Suprapubic skin (tissue), 4 donors: ENCODE measurements at places on chromosomes 13 and 19. TPM values are rescaled to one million over a fixed set of nuclear protein-coding genes. Genes with fewer than 3 reads are reported as not detected.

GIPR gene
- 0.95 TPM for total RNA-seq

DNA sequence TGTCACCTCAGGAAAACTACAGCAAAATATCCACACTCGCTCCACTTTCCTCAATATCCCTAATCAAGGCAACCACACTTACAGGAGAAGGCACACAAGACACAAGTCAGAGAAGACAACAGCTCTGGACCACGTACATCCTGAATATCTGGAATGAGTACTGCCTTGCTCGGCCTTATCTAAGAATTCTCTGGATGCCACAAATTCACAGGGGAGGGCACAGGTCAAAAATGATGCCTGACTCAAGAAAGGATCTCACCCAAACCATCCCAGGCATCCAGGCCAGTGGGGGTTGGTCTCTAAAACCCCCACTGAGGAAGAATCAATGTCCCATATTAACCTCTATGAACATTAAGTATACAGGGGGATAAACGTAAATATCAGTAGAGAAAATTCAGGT lies 29.9 kb downstream of the ATP7B start:
- no peak for DNase-seq
- H3K27ac ChIP-seq: no peak overlapping the region
- H3K4me1 ChIP-seq: no peaks in the 10 kb centered on the region
- no peak overlapping the region for H3K4me3 ChIP-seq

IGFL2 gene
- 16.3 TPM for total RNA-seq

TEX101 gene
- total RNA-seq: not detected

DNA sequence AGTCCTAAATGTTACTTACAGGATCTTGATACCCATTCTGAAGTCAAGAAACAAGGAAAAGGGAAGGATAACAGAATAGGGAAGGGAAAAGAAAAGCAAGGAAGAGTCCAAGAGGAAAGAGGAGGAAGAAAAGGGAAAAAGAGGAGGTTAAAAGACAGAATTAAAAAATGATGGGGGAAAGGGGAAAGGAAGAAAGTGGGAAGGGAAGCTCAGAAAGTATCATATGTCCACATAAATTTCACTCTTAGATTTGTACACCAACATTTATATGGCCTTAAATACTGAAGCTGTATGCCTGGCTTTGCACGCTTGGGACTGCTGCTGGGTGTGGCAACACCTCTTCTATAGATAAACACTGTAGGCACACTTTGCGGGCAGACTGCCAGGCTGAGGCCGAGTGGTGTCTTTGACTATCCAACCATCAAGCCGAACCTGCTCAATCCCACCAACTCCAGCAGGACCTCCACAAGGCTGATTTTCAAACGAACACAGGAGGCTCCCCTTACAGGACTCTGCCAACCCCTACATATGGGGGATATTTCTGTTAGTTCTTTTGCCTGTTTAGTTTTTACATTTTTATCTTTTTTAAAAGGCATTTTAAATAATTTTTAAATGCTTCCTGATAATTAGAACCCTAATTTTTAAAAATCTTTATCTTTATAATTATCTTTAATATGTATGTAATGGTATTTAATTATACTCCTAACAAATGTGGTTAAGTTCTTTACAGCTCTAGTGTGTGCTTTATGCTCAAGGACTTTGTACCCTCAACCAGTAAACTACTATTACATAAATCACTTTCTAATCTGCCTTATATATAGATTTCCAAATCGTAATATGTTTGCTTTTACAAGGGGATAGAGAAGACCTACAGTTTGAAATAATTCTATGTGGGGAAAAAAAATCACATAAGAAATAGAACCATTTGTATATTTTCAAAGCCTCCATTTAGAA lies 154.2 kb downstream of the DIAPH3 start:
- peaks cover 17% of the 10 kb centered on the region for H3K4me1 ChIP-seq
- no peak overlapping the region for H3K4me3 ChIP-seq
- H3K27ac ChIP-seq: no peak overlapping the region

GRCh38 chr19:12695096-12695495 lies 1.3 kb downstream of the FBXW9 start:
- no peaks in the 10 kb centered on the region for H3K27me3 ChIP-seq
- peak overlapping the region; percentile 81 for H3K4me3 ChIP-seq
- H3K27ac ChIP-seq: no peak overlapping the region
- H3K36me3 ChIP-seq: peaks cover 17% of the 10 kb centered on the region
- H3K4me1 ChIP-seq: peaks cover 22% of the 10 kb centered on the region
- no peak for DNase-seq

SRRM5 gene
- total RNA-seq: not detected

GRCh38 chr13:24153979-24154701 lies 6.4 kb upstream of the SPATA13 start:
- H3K36me3 ChIP-seq: no peaks in the 10 kb centered on the region
- DNase-seq: no peak
- H3K27ac ChIP-seq: no peak overlapping the region
- no peak overlapping the region for H3K4me3 ChIP-seq

GRCh38 chr19:1103708-1104310 lies at the start of gene GPX4:
Gene GPX4, plus strand, starts transcription at chr19:1103994. Its CDS starts 50 bp downstream, at chr19:1104044.
- peak within 1 kb of the TSS; percentile 100 for H3K27ac ChIP-seq
- no peaks in the 10 kb centered on the region for H3K27me3 ChIP-seq
- peak within 1 kb of the TSS; percentile 93 for H3K4me3 ChIP-seq

- no peak overlapping the region for H3K4me3 ChIP-seq
- no peaks in the 10 kb centered on the region for H3K27me3 ChIP-seq
- peaks cover 18% of the 10 kb centered on the region for H3K4me1 ChIP-seq
- H3K27ac ChIP-seq: no peak overlapping the region
- no peak for DNase-seq
Observed at GRCh38 chr13:52615812-52616211, 26.4 kb upstream of the HNRNPA1L2 start.

ZNF865 gene
- 11.6 TPM for total RNA-seq

N4BP2L1 gene
- 31.3 TPM for total RNA-seq

- H3K4me1 ChIP-seq: no peaks in the 10 kb centered on the region
- H3K27ac ChIP-seq: no peak overlapping the region
- H3K27me3 ChIP-seq: no peaks in the 10 kb centered on the region
- H3K4me3 ChIP-seq: no peak overlapping the region
Observed at GRCh38 chr19:9865732-9866501, 30.8 kb downstream of the PIN1 start.

DNA sequence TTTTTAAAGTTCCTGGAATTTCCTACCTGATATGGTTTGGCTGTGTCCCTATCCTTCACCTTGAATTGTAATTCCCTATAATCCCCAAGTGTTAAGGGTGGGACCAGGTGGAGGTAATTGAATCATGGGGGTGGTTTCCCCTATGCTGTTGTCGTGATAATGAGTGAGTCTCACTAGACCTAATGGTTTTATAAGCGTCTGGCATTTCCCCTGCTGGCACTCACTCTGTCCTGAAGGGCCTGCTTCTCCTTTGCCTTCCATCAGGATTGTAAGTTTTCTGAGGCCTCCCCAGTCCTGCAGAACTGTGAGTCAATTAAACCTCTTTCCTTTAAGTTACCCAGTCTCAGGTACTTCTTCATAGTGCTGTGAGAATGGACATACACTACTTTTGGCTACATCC lies 298.7 kb downstream of the HS6ST3 start:
- no peak overlapping the region for H3K27ac ChIP-seq
- H3K27me3 ChIP-seq: no peaks in the 10 kb centered on the region
- no peaks in the 10 kb centered on the region for H3K4me1 ChIP-seq
- DNase-seq: no peak
- no peaks in the 10 kb centered on the region for H3K36me3 ChIP-seq

GRCh38 chr19:52963247-52963618 lies 552 bp upstream of the ZNF816 start:
- peak overlapping the region; percentile 76 for H3K4me3 ChIP-seq
- H3K27me3 ChIP-seq: no peaks in the 10 kb centered on the region
- peak overlapping the region; percentile 87 for H3K27ac ChIP-seq
- H3K36me3 ChIP-seq: peaks cover 17% of the 10 kb centered on the region
- no peak for DNase-seq

ZNF525 gene
- 16.7 TPM for total RNA-seq

F2RL3 gene
- total RNA-seq: 3.9 TPM

ZNF416 gene
- total RNA-seq: 8.7 TPM

DNA sequence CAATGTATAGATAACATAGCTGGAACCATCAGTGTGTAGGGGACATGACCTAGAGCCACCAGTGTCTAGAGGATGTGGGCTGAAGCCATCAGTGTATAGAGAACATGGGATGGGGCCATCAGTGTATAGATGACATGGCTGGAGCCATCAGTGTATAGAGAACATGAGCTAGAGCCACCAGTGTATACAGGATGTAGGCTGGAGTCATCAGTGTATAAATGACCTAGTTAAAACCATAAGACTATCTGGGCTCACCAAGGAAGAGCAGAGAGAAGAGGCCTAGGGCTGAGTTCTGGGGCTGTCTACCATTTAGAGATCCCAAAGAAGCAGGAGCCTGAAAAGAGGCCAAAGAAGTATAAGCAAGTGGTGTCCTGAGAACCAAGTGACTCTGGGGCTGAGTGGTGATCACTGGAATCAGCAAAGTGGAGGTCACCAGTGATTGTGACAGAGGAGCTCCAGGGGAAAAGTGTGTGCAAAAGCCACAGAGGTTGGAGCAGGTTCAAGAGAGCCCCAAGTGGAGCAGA lies 41.0 kb downstream of the RFX2 start:
- peaks cover 66% of the 10 kb centered on the region for H3K4me1 ChIP-seq
- no peaks in the 10 kb centered on the region for H3K36me3 ChIP-seq
- H3K27ac ChIP-seq: no peak overlapping the region
- no peak overlapping the region for H3K4me3 ChIP-seq
- DNase-seq: no peak

DNA sequence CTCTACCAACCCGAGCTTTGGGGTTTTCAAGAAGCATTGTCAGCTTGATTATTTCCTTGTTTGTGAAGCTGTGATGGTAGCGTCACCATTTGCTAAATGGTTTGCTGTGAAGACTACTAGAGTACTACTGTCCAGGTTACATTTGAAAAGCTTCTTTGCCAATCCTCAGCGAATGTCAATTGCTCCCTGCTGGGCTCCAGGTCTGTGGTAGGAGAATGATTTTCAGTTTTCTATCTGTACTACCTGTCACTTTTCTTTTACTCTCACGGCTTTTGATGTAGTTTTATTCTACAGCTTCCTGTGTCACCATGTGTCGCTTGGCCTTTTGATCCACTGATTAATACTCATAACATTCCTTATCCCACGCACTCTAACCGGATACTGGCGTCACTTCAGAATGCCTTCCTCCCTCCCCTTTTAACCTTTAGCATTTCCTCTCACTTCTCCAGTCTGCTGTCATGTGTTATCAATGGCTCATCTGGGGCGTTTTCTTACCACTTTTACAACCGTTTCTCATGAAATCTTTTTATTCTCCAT lies 7.5 kb upstream of the GPR183 start:
- no peak overlapping the region for H3K4me3 ChIP-seq
- no peak overlapping the region for H3K27ac ChIP-seq
- peaks cover 9% of the 10 kb centered on the region for H3K36me3 ChIP-seq

GRCh38 chr13:49539313-49539712 lies 43.6 kb downstream of the PHF11 start:
- no peaks in the 10 kb centered on the region for H3K4me1 ChIP-seq
- no peaks in the 10 kb centered on the region for H3K27me3 ChIP-seq

GRCh38 chr19:11769995-11770394 lies 3.2 kb downstream of the ZNF441 start:
- H3K27ac ChIP-seq: no peak overlapping the region
- no peaks in the 10 kb centered on the region for H3K27me3 ChIP-seq
- peaks cover 22% of the 10 kb centered on the region for H3K4me1 ChIP-seq
- DNase-seq: no peak
- no peak overlapping the region for H3K4me3 ChIP-seq

DNA sequence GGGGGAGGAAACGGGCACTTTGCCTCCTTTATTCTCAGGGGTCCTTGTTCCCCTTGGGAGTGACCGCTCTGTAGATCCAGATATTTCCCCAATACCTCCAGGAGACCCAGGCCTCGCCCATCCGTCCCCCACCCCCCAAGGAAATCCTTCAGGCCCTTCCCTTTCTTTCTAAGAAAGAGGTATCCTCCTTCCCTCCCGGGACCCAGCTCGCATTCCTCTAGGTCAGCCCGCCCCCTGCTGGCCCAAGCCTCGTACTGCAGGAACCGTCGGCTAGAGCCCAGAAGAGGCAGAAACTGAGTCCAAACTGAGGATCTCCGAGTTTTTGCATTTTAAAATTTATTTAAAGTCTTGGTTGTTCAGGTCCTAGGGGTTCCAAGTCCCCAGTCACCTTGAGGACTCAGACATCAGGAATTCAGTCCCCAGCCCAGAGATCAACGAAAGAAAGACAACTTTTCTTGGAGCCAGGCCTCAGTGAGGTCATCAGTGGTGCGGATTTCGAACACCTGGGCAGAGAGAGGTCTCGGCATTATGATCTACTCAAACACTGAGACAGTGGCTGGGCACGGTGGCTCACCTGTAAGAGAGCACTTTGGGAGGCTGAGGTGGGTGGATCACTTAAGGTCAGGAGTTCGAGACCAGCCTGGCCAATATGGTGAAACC lies 7.5 kb upstream of the LRFN1 start:
- no peaks in the 10 kb centered on the region for H3K36me3 ChIP-seq
- H3K4me1 ChIP-seq: no peaks in the 10 kb centered on the region
- no peaks in the 10 kb centered on the region for H3K27me3 ChIP-seq
- no peak overlapping the region for H3K4me3 ChIP-seq
- peak; percentile 90 for DNase-seq

DNA sequence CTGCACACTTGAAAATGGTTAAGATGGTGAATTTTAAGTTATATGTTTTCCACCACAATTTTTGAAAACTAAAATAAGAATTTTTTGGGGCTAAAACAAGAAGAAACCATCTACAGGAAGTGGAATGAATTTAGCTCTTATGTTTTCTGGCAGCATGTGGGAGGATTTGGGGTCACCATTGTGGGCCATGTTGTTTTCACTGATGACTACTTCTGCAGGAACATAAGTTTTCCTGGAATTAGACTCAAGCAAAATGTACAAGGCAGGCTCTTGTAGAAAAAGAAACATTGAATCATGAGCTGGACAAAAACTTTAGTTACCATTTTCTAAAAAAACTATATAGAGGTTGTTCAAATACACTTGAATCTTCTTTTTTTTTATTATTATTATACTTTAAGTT lies 125.3 kb upstream of the C1QTNF9B start:
- H3K4me1 ChIP-seq: no peaks in the 10 kb centered on the region
- H3K4me3 ChIP-seq: no peak overlapping the region
- no peaks in the 10 kb centered on the region for H3K36me3 ChIP-seq
- H3K27ac ChIP-seq: no peak overlapping the region
- no peaks in the 10 kb centered on the region for H3K27me3 ChIP-seq

DNA sequence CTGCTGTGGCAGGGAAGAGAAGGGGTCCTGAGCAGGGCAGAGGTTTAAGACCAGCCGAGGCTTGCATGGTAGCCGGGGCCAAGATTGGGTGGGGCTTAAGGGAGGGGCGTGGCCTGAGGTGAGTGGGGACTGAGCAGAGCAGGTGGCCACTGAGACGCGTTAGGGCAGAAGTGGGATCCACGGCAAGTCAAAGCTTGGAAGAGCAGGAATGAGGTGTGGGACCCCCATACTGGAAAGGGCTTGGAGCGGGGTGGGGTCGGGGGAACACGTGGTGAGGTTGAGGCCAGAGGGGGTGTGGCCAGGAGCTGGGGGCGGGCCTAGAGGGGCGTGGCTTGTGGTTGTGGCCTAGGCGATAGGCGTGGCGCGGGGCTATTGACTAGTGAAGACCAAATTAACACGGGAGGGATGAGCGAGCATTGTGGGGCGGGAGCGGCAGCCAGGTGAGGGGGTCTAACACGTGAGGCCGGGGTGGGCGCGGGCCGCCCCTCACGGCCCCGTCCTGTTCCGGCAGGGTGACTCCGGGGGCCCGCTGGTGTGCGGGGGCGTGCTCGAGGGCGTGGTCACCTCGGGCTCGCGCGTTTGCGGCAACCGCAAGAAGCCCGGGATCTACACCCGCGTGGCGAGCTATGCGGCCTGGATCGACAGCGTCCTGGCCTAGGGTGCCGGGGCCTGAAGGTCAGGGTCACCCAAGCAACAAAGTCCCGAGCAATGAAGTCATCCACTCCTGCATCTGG lies 3.3 kb downstream of the CFD start:
- no peak overlapping the region for H3K27ac ChIP-seq
- H3K36me3 ChIP-seq: peaks cover 4% of the 10 kb centered on the region
- peaks cover 44% of the 10 kb centered on the region for H3K4me1 ChIP-seq
- DNase-seq: no peak
- H3K4me3 ChIP-seq: peak overlapping the region; percentile 26

AP2A1 gene
- 95.5 TPM for total RNA-seq

ANKRD27 gene
- total RNA-seq: 26.4 TPM
